ENCODE measurements at places on chromosomes 1 and 21.

GRCh38 chr1:63601912-63602311 is 8.7 kb downstream of the PGM1 start:
- no peak for DNase-seq

- peak; percentile 32 for DNase-seq
Measured at GRCh38 chr1:76433526-76433925, 359.0 kb downstream of the ST6GALNAC3 start.

DNA sequence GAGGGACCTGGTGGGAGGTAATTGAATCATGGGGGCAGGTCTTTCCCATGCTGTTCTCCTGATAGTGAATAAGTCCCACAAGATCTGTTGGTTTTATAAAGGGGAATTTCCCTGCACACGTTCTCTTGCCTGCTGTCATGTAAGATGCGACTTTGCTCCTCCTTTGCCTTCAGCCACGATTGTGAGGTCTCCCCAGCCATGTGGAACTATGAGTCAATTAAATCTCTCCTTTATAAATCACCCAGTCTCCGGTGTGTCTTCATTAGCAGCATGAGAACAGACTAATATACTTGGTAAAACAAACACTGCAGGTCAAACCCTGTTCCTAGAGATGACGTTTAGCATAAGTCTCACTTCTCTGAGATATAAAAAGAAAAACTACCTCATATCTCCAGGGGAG is 148.3 kb downstream of the MATN1 start:
- DNase-seq: no peak

DNA sequence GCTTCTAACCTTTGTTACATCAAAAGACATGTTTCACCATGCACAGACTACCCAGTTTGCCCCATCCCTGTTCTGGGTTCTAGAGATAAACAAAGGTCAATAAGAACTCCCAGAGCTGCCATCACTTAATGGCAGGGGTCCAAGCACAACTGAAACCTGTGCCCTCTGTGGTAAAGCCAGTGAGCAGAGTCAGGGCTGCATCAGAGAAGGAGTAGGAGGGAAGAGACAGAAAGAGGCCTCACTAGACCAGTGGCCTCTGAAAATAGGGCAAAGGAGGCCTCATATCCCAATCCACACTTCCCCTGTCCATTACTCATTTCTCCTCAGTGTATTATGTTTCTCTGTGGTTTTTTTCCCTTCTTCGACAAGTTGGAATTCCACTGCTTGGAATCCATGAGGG is 10.2 kb downstream of the ATP1A2 start:
- DNase-seq: no peak

DNA sequence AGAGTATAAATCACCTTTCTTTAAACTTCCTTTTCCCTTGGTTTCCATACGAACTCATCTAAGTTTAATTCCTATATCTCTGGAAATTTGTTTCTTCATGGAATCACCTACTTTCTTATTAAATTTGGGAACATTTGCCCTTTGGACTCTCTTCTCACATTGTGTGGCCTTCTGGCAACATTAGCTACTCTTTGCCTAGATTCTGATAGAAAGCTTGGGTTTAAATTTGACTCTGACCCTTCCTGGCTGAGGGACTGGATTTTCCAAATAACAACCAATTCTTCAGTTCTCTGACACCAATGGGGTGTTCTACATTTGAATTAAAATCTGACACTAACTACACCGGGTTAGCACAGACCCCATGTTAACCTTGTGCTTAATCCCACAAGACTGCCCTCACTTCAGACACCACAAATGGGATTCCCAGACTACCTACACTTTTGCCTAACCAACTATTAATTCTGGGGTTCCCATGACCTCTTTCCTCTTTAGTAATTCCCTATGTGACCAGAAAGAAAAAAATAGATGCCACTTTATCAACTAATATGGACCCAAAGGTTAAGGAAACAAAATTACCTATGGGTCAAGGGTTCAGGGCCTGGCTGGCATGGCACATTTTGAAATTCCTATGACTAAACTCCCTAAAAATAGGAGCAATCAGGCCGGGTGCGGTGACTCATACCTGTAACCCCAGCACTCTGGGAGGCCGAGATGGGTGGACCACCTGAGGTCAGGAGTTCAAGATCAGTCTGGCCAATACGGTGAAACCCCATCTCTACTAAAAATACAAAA is 9.7 kb upstream of the THEM4 start:
- DNase-seq: no peak

DNA sequence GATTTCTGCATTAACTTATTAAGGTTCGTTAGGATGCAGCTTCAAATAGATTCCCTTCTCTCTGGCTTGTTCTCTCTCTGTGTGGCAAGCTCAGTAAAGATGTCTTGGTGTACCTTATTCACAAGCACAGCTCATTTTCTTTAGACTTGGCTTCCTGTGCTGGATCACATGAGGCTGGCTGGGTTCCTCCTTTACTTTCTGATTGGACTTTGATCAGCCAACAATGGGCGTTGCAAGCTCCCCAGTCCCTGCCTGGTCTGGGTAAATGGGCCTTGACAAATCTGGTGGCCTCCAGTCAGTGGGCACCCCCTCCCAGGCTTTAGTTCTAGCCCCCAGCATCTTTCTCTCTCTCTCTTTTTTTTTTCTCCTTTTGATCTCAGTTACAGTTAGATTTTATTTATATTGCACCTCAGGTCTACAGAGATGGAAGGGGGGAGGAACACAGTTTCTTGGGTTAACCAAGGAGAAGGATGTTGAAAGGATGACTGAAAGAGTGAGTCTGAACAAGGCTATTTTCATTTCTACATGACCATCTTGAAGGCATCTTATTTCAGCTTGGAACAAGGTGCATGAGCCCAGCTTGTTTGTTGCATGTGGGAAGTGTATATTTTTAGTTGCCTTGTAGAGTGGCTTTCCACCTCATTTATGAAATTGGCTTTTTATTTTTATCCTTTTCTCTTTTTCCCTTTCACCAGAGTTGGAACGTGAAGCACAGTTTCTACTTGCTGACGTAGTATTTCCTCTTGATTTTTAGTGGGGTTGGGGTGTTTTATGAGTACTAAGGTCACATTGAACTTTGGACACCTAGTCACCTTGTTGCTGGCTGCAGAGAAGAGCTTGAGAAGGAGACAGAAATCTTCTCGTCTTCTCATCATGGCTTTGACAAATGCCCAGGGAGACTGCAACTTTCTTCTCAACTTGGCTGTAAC is 77.1 kb downstream of the PBX1 start:
- no peak for DNase-seq

Measured in amniotic stem cell (primary cell).